ENCODE measurements at places on chromosomes 3 and 15. TPM values are rescaled to one million over a fixed set of nuclear protein-coding genes. Genes with fewer than 3 reads are reported as not detected.

RBP2 gene
- not detected for total RNA-seq

ILDR1 gene
- not detected for total RNA-seq

ARL14 gene
- total RNA-seq: not detected

TEX55 gene
- not detected for total RNA-seq

TMC3 gene
- total RNA-seq: 0.21 TPM

SSUH2 gene
- 0.53 TPM for total RNA-seq

- DNase-seq: no peak
These were observed 88.3 kb downstream of the KLF15 start for GRCh38 chr3:126268866-126269265.

- DNase-seq: peak; percentile 58
These were observed 256.4 kb upstream of the MCTP2 start for GRCh38 chr15:93974804-93975481.

DNA sequence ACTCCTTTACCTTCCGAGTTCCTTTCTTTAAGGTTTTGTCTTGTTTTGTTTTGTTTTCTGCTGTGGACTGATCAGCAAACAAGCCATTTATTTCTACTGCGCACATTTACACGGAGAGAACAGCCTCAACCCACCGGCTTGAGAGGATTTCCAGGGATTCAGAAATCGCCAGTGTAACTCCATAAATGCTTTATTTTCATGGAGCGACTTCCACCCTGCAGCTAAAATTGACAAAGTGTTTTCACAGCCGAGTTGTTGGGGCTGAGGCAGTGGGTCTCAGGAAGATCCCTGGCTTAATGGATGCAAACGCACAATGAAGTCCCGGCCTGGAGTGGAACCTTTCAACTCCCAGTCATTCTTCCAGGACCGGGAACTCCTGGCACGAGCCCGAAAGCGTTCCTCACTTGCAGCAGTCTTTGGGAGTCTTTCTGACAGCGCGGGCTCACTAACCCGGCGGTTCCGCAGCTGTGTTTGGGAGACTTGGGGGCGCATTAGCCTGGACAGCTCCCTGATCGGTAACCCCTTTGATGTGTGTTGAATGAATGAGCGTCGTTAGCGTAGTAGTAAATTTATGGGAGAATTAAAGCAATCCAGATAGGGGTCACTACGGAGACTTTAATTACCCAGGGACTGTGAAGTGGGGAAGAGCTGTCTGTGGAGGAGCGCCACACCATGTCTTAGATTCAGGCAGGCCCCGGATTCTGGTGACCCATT, 785 bp upstream of the MYRIP start:
- peak; percentile 30 for DNase-seq

GRCh38 chr15:101138913-101139880, 112.7 kb downstream of the CHSY1 start:
- DNase-seq: no peak

DNA sequence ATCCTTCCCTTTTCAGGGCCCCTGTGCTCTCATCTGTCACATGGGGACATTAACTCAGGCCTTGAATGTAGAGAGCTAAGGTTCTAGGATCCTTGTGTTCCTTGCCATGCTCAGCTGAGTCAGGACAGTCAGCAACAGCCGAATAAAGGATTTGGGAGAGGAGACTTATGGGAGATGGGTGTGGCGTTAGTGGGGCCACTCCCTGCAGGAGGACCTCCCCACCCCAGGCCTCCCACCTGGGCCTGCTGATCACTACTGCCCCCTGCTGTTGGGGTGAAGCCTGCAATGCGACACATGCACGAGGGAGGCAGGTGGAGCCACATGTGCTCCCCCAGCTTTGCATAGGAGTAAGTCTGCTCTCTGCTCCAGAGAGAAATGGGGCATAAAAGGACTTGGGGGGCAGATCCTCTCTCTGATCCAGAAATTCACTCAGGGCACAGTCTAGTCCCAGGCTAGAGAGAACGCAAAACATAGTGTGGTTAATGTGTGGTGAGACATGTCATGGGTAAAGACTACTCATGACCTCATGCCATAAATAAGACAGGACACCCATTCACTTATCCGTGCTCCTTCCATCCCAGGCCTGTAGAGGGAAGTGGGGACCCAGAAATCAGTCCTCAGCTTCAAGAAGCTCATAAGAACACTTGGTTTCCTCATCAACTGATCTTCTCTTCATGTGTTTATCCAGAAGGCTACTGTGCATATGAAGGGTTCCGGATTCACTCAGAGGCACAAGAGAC, 19.4 kb downstream of the RBP1 start:
- DNase-seq: peak; percentile 50

DNA sequence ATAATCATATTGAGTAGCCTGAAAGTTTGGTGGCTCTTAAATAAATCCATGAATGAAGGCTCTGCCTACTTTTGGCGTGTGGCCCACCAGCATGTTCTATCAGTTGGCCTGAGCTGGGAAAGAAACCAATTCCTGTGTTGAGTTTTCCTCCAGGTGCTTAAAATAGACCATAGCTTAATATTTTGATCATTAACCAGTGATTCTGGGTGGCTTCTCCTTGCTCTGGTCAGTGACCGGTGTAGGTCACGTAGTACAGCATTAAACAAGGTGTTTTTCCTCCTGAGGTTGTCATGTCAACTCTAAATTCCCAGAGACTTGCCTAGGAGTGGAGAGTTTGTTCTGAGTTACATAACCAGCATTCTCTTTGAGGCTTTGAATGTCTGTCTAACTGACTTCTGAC, 1.3 kb downstream of the HHLA2 start:
- DNase-seq: peak; percentile 59

- DNase-seq: peak; percentile 7
These were observed 795.8 kb downstream of the OTOL1 start for GRCh38 chr3:162292409-162292808.

DNA sequence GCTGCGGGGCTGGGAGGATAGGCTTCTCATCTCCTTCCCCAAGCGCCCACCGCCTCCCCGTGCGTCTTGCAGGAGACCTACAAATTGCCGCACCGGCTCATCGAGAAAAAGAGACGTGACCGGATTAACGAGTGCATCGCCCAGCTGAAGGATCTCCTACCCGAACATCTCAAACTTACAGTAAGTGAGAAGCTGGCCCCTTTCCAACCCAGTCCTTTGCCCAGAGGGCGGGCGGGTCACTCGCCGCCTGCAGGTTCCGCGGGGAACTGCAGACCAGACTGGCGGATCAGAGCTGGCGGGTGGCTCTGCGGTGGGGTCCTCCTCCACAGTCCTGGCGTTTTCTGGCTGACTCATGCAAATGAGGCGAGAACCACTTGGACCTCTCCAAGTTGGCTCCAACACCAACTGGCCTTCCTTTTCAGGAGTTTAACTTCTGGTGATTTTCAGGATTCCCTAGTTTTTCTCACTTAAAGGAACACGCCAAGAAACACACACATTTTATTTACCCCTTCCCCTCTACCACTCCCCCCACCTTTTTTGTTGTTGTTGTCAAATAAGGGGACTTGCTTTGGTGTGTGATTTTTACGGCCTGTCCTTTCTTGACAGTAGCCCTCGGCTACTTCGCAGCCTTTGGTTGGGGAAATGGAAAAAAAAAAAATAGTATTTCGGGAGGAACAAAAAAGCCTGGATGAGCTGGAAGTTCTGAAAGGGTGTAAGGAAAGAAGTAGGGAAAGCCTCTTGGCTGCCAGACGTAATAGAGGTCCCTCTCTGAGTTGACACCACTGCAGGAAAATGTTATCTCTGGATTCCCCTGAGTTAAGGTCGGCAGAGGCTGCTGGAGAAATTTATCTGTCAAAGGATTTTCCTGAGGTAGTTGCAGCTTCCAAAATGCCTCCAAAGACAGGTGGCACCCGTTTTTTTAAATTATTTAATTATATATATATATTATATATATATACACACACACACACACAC, 1.3 kb downstream of the BHLHE40 start:
- DNase-seq: peak; percentile 97
